Panc1 (cell line): ENCODE measurements at places on chromosomes 1 and 21. TPM values are rescaled to one million over a fixed set of nuclear protein-coding genes. Genes with fewer than 3 reads are reported as not detected.

GRCh38 chr1:245416781-245417180 is 262.0 kb downstream of the KIF26B start:
- no peak overlapping the region for H3K27ac ChIP-seq
- H3K27me3 ChIP-seq = peaks cover 27% of the 10 kb centered on the region
- no peak overlapping the region for H3K4me3 ChIP-seq
- H3K36me3 ChIP-seq = no peaks in the 10 kb centered on the region
- DNase-seq = no peak

DNA sequence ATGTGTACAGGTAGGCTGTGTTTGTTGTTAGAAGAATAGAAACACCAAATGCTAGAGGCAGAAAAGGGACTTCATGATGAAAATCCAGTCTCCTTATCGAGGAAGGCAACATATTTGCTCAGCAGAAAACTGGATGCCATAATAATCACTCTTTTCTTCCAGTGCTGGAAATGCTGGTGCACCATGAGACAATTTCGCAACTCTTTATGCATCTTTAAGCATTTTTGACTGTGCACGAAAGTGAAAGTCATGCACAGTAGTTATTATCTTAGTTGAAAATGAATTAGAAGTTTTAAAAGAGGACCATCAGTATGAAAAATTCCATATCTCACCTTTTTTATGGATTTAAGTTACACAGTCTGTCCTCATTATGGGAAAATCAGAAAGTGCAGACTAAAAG is 29.1 kb downstream of the SMYD2 start:
- no peaks in the 10 kb centered on the region for H3K36me3 ChIP-seq
- H3K27me3 ChIP-seq = no peaks in the 10 kb centered on the region
- no peak for DNase-seq
- no peak overlapping the region for H3K4me3 ChIP-seq

- no peaks in the 10 kb centered on the region for H3K4me1 ChIP-seq
- no peak overlapping the region for H3K4me3 ChIP-seq
- H3K27ac ChIP-seq = no peak overlapping the region
- no peaks in the 10 kb centered on the region for H3K27me3 ChIP-seq
- no peaks in the 10 kb centered on the region for H3K36me3 ChIP-seq
- DNase-seq = no peak
These were observed 91.9 kb downstream of the KCNT2 start for GRCh38 chr1:196516373-196516772.

GPR153 gene
- 5.5 TPM for total RNA-seq

PRKCZ gene
- total RNA-seq = 26.7 TPM
